ENCODE measurements at places on chromosomes 6 and 20. TPM values are rescaled to one million over a fixed set of nuclear protein-coding genes. Genes with fewer than 3 reads are reported as not detected.

ABHD16B gene
- total RNA-seq = not detected

SLC35F1 gene
- not detected for total RNA-seq

ISM1 gene
- 1.3 TPM for total RNA-seq

BICRAL gene
- 8.4 TPM for total RNA-seq

PRRT1 gene
- 0.17 TPM for total RNA-seq

MCHR2 gene
- not detected for total RNA-seq

LRRN4 gene
- total RNA-seq = not detected

CCDC28A gene
- 15.8 TPM for total RNA-seq

MOG gene
- total RNA-seq = not detected

GPX5 gene
- total RNA-seq = not detected

GRCh38 chr6:23176883-23177282 lies 607.5 kb downstream of the HDGFL1 start:
- H3K27me3 ChIP-seq = no peaks in the 10 kb centered on the region
- no peak for DNase-seq
- H3K27ac ChIP-seq = no peak overlapping the region
- H3K4me1 ChIP-seq = peaks cover 33% of the 10 kb centered on the region

DNA sequence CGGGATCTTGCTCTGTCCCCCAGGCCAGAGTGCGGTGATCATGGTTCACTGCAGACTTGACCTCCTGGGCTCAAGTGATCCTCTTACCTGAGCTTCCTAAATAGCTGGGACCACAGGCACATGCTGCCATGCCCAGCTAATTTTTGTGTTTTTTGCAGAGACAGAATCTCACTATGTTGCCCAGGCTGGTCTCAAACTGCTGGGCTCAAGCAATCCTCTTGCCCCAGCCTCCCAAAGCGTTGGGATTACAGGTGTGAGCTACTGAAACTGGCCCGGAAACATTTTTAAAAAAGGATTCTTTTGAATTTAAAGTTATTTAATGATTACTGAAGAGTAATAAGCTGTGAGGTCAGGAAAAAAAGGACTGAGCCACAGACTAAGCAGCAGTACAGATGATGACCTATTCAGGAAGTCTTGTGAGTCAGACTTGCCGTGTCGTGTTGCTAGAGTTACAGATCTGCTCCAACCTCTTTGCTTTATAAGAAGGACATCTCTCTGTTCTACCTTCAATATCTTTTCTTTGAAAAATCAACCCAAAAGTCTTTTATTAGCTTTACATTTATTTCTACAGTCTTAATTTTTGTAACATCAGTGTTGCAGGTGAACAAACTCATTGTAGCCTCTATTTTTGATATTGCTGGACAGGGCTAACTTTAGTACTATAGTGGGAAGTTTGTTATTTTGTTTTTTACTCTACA lies 108.7 kb downstream of the NCOA3 start:
- peaks cover 11% of the 10 kb centered on the region for H3K36me3 ChIP-seq
- DNase-seq = peak; percentile 66
- H3K27ac ChIP-seq = peak overlapping the region; percentile 47
- peaks cover 22% of the 10 kb centered on the region for H3K4me1 ChIP-seq
- H3K4me3 ChIP-seq = no peak overlapping the region

GRCh38 chr20:42309050-42309449 lies 690.9 kb upstream of the CHD6 start:
- H3K27ac ChIP-seq = no peak overlapping the region
- H3K27me3 ChIP-seq = no peaks in the 10 kb centered on the region
- no peaks in the 10 kb centered on the region for H3K4me1 ChIP-seq
- H3K4me3 ChIP-seq = no peak overlapping the region
- no peak for DNase-seq

GRCh38 chr6:133938533-133938932 lies 14.5 kb upstream of the TBPL1 start:
- DNase-seq = no peak
- H3K4me3 ChIP-seq = no peak overlapping the region
- no peaks in the 10 kb centered on the region for H3K4me1 ChIP-seq
- no peaks in the 10 kb centered on the region for H3K27me3 ChIP-seq

DNA sequence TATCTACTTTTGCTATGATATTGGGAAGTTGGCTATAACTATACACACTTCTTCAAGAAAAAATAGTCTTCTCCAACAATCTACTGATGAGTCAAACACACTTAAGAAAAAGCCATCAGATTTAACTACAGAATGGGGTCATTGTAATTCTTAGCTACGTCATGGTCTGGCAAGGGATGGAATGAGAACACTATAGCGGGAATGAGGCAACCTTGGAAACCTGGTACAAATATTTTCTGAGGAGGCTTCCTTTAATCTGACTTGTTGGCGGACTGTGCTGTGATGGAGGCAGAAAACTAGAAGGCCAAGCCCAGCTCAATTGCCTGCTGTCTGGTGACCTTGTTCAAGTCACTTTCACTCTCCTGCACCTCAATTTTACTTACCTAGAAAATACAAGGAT lies 586.8 kb upstream of the JAG1 start:
- no peak overlapping the region for H3K4me3 ChIP-seq
- H3K4me1 ChIP-seq = no peaks in the 10 kb centered on the region
- no peaks in the 10 kb centered on the region for H3K27me3 ChIP-seq
- no peak for DNase-seq

DNA sequence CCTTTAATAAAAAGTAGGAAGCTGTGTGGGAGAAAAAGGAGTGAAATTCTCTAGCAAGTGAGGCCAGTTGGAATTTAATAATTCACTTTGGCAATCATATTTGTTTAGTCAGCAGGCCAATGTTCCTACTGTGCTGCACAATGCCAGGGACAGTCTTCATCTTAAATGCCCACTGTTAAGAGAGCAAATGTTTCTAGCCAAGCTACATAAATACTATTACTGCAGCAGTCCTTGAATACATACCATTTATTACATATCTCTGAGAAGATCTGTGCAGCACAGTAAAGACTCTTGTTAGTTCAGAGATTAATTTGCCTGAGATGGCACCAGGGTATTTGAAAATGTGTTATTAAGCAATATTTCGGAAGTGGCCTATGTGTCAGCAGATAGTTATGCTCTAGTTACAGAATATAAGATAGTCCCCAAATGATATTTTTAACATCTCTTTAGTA lies 105.4 kb downstream of the OGFRL1 start:
- peaks cover 15% of the 10 kb centered on the region for H3K36me3 ChIP-seq
- peak; percentile 59 for DNase-seq
- H3K4me1 ChIP-seq = peaks cover 39% of the 10 kb centered on the region
- H3K27ac ChIP-seq = peak overlapping the region; percentile 31

GRCh38 chr6:3751077-3751729 lies at the start of gene PXDC1:
Gene PXDC1, minus strand, starts transcription at chr6:3751713. Its CDS starts 182 bp downstream, at chr6:3751531.
- peak within 1 kb of the TSS; percentile 82 for H3K27ac ChIP-seq
- H3K4me1 ChIP-seq = peaks cover 30% of the 10 kb centered on the region
- DNase-seq = no peak
- H3K27me3 ChIP-seq = no peaks in the 10 kb centered on the region

DNA sequence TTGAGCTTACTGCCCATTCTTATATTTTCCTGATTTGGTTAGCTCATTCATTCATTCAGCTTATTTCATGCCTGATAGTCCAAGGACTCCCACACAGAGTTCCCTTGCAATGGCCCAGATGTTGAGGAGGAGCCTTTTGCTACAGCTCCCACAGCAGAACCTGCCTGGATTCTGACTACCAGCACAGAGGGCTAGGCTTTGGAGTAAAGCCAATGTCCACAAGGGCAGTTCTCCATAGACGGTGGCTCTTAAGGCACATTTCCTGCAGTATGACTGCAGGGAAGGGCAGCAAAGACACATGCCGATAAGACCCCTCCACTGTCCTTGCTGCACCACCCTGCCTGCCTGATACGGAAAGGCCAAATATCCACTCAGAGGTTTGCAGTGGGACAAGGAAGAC lies 112.3 kb upstream of the SYNDIG1 start:
- DNase-seq = no peak
- H3K4me1 ChIP-seq = no peaks in the 10 kb centered on the region
- H3K27ac ChIP-seq = no peak overlapping the region
- H3K27me3 ChIP-seq = no peaks in the 10 kb centered on the region

- H3K27ac ChIP-seq = peak overlapping the region; percentile 31
- H3K4me1 ChIP-seq = peaks cover 6% of the 10 kb centered on the region
- DNase-seq = peak; percentile 11
- H3K27me3 ChIP-seq = no peaks in the 10 kb centered on the region
Measured at GRCh38 chr6:79498842-79499241, 38.4 kb downstream of the LCA5 start.

GRCh38 chr6:81768150-81768942 lies 15.9 kb upstream of the TENT5A start:
- DNase-seq = no peak
- H3K27me3 ChIP-seq = no peaks in the 10 kb centered on the region
- H3K27ac ChIP-seq = no peak overlapping the region
- no peaks in the 10 kb centered on the region for H3K36me3 ChIP-seq

- H3K27me3 ChIP-seq = no peaks in the 10 kb centered on the region
- peaks cover 68% of the 10 kb centered on the region for H3K36me3 ChIP-seq
- H3K4me1 ChIP-seq = peaks cover 39% of the 10 kb centered on the region
- DNase-seq = no peak
Measured at GRCh38 chr6:106525882-106526275, 103.4 kb downstream of the RTN4IP1 start.

- H3K27me3 ChIP-seq = no peaks in the 10 kb centered on the region
- H3K4me1 ChIP-seq = no peaks in the 10 kb centered on the region
- DNase-seq = no peak
Measured at GRCh38 chr6:40343877-40344565, 243.1 kb downstream of the LRFN2 start.

DNA sequence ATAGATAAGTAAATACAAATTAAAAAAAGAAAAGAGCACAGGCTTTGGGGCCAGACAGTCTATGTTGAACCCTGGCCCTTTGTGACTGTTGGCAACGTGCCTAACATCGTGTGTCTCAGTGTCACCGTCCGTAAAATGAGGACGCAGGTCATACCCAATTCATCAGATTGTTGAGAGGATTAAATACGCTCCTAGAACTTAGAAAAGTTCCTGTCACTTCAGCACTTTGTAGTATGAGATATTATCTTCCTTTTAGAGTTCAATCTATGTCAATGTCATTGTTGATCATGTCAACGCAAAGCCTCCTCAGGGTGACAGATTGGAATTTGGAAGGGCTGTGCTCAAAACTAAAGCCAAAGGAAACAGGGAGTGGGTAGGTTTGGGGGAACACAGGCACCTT lies 21.7 kb downstream of the SERPINB1 start:
- H3K4me1 ChIP-seq = peaks cover 32% of the 10 kb centered on the region
- no peak for DNase-seq
- no peaks in the 10 kb centered on the region for H3K27me3 ChIP-seq
- no peaks in the 10 kb centered on the region for H3K36me3 ChIP-seq
- no peak overlapping the region for H3K4me3 ChIP-seq

DNA sequence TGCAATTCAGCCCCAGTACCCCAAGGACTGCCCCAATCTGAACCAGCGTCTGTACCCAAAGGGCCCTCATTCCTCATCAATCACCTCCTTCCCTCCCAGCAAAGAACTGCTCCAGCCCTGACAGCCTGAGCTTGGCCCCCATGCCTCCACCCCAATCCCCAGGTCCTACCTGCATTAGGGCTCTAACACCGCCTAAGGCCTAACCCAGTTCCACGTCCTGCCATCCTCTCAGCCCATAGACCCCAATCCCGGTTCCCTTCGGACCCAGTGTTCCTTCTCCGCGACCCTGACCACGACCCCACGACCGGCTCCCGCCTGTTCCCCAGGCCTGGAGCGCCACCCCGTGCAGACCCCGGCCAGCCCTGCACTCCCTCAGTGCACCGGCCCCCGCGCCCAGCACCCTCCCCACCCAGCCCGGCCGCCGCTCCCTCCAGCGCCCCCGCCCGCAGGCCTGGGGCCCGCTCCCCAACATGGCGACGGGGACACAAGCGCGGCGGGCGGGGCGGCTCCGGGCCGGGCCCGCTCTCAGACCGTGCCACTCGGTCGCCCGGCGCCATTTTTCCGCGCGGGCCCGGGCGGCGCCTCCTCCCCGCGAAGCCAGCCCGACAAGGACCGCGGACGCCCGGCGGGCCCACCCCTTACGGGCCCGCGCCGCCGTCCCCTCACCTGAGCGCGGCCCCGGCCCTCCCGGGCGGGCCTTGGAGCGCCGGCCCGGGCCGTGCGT lies 483 bp downstream of the NCOA6 start:
- H3K4me1 ChIP-seq = peaks cover 24% of the 10 kb centered on the region
- H3K27me3 ChIP-seq = peaks cover 15% of the 10 kb centered on the region
- peak; percentile 35 for DNase-seq
- peaks cover 16% of the 10 kb centered on the region for H3K36me3 ChIP-seq
- H3K4me3 ChIP-seq = peak overlapping the region; percentile 97

DNA sequence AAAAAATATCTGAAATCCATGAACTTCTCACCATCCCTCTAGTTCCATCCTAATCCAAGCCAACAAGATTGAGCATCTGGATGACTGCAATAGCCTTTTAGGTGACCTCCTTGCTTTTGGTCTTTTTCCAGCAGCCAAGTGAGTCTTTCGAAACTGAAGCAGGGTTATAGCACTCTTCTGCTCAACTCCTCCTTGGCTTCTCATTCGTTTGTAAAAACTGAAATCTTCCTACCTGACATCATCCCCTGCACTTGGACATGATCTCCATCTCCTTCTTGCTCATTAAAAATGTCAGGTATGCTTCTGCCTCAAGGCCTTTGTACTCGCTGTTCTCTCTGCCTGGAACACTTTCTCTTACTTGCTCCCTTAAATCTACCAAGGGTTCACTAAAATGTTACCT lies 46.0 kb downstream of the STX7 start:
- no peak overlapping the region for H3K27ac ChIP-seq
- peak; percentile 23 for DNase-seq
- peaks cover 46% of the 10 kb centered on the region for H3K36me3 ChIP-seq
- H3K27me3 ChIP-seq = no peaks in the 10 kb centered on the region

DNA sequence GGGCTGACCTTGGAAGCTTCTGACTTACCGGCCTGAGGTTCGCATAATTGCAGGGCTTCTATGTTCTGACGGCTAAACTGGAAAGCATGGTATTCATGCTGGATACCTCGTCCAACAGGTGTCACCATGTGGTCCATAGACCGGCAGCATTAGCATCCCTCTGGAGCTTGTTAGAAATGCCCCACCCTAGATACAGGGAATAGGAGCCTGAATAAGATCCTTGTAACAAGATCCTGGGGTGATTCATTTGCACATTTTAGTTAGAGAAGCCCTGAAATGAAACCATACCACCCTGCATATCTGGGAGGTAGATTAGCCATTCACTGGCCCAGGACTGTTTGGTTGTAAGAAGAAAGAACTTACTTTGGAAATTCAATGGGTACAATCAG lies 77.7 kb downstream of the TMEM170B start:
- DNase-seq = no peak
- no peak overlapping the region for H3K27ac ChIP-seq
- no peaks in the 10 kb centered on the region for H3K36me3 ChIP-seq
- H3K4me3 ChIP-seq = no peak overlapping the region
- H3K4me1 ChIP-seq = no peaks in the 10 kb centered on the region

- no peak overlapping the region for H3K27ac ChIP-seq
- peaks cover 8% of the 10 kb centered on the region for H3K27me3 ChIP-seq
- no peak for DNase-seq
- no peaks in the 10 kb centered on the region for H3K36me3 ChIP-seq
- peaks cover 11% of the 10 kb centered on the region for H3K4me1 ChIP-seq
- no peak overlapping the region for H3K4me3 ChIP-seq
Measured at GRCh38 chr6:29850011-29850553, 22.5 kb downstream of the HLA-G start.
